ENCODE measurements at places on chromosomes 3 and 15.

DNA sequence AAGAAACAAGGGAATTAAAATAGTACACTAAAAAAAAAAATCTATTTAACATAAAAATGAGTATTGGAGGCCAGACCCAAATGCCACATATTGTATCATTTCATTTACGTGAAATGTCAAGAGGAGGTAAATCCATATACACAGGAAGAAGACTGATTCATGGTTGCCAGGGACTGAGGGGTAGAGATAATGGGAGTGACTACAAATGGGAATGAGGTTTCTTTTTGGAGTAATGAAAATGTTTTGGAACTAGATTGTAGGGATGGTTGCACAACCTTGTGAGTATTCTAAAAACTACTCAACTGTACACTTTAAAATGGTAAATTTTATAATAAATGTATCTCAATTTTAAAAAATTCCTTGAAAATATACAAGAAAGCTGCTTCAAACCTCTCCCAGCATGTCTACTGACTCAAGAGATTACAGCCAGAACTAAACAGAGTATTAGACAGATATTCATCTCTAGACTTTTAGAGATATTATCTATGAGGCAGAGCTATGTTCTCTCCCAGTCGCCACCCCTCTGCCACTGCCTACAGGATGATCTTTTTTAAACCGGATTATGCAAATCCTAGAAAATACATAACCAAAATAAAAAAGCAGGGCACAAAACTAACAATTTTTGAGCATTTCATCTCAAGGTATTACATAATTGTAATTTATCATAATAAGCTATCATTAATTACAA is 6.2 kb downstream of the HLTF start:
- no peak for DNase-seq

GRCh38 chr3:112811917-112812660 is 34.6 kb downstream of the CD200R1L start:
- DNase-seq: no peak

GRCh38 chr15:54033356-54033860 is 55.2 kb downstream of the UNC13C start:
- no peak for DNase-seq

- no peak for DNase-seq
These were observed 37.5 kb downstream of the NBEAL2 start for GRCh38 chr3:47016934-47017435.
